ENCODE measurements at places on chromosomes 3 and 15.
A peak's percentile ranks its signal among the peaks of the same experiment; 100 is the strongest.

- no peak for DNase-seq
These were observed 45.4 kb downstream of the AMOTL2 start for GRCh38 chr3:134328846-134329245.

DNA sequence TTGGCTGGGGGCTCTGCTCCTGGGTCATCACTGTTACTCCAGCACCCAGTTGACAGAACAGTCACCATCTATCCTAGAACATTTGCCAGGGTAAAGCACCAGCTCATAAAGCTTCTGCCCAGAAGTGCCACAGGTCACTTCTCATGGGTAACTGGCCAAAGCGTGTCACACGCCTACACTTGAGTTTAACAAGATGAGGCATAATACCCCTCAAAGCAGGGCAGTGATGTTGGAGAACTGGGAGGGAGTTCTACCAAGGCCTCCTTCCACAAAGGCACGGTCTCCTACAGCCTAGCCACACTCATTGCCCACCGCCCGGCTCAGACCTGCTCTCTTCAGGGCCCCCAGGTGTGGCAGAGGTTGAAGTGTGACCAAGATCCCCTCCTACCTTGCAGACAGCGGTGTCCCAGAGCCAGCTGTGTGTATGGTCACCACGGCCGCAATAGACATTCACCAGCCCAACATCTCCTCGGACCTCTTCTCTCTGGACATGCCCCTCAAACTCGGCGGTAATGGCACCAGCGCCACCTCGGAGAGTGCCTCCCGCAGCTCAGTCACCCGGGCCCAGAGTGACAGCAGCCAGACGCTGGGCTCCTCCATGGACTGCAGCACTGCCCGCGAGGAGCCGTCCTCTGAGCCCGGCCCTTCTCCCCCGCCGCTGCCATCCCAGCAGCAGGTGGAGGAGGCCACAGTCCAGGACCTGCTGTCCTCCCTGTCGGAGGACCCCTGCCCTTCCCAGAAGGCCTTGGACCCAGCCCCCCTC lies 107.7 kb downstream of the ETFA start:
- DNase-seq: no peak

DNA sequence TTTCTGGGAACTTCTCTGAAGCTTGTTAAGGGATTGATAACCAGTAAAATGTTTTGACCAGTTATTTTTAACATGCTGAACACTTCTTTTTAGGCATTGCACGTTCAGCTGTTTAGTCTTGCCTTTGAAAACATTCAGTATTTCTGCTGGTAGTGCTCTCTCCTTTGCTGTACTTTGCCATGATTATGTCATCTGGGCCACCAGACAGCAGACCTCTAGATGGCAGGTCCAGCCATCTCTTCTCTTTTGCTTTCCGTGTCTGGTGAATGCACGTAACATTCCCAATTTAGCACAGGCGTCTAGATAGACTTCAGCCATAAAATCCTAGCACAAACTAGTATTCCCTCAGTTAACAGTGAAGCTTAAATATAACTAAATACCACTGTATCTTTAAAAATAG lies 57.8 kb downstream of the RAB7A start:
- no peak for DNase-seq

DNA sequence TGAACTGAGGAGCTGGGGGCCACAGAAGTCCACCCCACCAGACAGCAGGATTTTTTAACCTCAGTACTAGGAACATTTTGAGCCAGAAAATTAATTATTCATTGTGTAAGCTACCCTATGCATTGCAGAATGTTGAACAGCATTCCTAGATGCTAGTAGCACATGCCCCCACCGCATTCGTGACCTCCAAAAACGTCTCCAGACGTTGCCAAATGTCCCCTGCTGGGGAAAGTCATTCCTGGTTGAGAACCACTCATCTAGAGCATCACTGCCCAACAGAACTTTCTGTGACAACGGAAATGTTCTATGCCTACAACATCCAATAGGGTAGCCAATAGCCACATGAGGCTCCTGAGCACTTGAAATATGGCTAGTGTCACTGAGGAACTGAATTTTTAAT lies 333.5 kb downstream of the FOXP1 start:
- no peak for DNase-seq

DNA sequence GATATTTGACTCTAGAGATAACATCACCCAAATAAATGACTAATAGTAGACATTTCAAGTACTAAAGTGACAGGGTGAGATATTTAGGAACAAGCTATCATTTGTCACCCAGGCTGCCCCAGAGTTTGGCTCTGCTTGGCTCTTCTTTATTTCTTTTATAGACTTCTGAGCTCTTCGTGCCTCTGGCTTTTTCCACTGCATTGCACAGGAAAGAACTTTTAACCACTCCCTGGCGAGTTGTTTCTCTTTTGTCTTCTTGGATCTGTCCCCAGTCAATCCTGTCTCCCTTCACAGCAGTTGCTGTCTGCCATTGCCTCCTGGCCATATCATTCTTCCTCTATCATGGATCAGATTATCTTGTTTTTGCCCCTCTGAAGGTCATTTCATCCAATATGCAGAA lies 339.2 kb upstream of the DCBLD2 start:
- no peak for DNase-seq

DNA sequence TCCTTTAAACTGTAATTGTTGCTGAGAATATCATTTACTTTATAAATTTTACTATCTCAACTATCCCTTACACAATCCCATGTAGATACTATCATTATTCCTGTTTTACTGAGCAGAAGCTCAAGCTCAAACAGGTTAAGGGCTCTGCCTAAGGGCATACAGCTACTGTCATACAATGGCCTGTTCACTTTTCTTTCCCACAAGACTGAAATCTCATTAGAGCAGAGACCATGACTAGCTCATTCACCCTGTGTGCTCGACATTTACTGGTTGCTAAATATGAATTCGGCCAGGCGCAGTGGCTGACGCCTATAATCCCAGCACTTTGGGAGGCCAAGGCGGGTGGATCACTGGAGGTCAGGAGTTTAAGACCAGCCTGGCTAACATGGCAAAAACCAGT lies 1.6 kb upstream of the MESP2 start:
- no peak for DNase-seq

DNA sequence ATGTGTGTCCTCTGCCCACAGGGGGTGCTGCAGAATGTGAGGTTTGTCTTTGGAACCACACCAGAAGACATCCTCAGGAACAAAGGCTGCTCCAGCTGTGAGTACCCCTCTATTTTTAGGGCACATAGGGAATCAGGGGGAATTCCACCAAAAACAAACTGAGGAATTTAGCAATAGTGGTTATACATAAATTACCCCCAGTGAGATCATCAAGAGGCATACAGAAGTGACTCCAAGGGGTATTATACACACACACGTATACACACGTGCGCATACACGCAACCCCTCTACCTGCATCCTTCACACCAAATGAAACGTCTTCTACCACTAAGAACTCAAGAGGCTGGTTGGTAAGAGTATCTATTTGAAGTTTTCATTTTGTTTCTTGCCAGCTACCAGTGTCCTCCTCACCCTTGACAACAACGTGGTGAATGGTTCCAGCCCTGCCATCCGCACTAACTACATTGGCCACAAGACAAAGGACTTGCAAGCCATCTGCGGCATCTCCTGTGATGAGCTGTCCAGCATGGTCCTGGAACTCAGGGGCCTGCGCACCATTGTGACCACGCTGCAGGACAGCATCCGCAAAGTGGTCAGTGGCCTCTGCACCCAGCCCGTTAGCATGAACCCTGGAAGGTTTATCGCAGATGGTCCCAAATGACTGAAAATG lies 2.9 kb downstream of the THBS1 start:
- DNase-seq: no peak

DNA sequence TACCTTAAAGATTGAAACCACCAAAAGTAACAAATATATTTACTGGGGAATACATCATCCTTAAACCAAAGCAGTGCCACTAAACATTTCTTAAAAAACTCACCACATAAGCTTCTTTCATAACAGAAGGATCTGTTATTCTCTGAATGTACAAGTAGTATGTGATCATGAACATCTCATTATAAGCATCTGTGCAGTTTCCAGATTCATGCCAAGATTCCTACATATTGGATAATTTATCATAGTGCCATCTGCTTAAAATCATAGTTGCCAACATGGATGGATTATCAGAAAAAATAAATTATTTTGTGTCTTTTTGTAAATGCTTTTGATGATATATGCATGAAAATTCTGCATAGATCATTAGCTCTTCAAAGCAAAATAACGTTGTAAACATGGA lies 21.8 kb upstream of the BCHE start:
- DNase-seq: no peak

DNA sequence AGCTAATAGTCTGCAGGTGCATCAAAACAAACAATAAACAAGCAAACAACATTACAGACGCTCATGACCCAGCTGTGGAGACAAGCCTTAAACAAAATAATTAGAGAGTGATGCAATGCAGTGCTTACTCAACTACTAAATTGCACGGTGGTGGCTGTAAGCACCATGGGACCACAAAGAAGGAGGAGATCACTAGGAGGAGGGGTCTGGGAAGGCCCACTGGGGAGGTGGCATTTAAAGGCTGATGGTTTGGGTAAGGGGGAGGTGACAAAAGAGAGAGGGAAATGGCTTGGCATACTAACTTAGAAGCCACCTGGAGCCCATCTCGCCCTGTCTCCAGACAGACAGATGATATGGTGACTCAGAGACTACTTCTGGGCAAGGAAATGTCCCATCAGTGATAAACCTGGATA lies 516.7 kb downstream of the FOXP1 start:
- peak; percentile 39 for DNase-seq

DNA sequence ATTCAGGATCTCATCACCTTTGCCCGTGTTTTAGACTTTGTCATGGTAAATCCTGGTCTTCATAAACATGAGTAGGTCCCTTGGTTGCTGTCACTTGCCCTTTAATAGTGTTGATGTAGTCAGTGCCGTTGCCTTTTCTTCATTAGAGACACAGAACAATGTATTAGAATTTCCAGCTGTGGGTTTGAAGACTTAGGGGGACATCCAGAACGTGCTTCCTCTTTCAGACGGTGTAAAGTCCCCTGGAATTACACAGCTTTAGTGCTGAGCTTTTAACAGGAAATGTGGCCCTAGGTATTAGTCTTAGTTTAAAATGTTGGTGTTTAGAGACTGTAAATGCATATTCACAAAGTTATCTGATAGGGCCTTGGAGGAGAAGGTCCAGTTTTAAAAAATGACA lies 8.8 kb upstream of the LRCH3 start:
- DNase-seq: no peak

- DNase-seq: no peak
These were observed 86.5 kb downstream of the PIK3CB start for GRCh38 chr3:138748190-138748589.

GRCh38 chr3:98532275-98532637 lies 478 bp downstream of the GPR15 start:
- DNase-seq: no peak

GRCh38 chr3:196016485-196016884 lies 65.4 kb downstream of the TFRC start:
- no peak for DNase-seq

GRCh38 chr3:54222316-54222715 lies 100.0 kb downstream of the CACNA2D3 start:
- DNase-seq: no peak

DNA sequence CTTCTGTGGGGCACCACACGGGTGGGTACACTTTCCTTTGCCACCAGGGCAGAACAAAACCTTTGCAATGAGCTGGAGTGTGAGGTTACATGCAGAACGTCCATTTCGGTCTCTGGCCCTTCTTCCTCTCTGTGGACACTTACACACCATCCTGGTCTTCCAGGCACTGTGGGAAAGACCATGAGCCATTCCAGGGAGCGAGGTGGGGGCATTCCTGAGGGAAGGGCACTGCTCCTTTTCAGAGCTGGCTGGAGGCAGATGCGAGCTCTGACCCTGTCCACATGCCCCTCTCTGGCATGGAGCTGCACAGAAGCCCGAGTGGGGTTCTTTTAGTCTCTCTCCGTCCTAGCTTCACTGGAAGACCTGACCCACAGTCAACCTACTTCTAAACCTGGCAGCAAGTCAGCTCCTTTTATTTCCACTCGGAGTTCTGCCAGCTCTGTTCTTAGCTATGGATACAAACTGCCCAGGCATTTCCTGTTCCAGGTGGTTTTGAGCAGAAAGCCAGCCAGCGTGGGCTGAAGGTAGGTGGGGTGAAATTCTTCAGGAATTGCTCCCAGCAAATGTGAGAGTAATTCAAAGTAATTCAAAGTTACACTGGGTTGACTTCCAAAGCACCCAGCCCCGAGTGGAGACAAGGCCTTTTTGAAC lies 281.4 kb downstream of the ADAMTS17 start:
- no peak for DNase-seq

DNA sequence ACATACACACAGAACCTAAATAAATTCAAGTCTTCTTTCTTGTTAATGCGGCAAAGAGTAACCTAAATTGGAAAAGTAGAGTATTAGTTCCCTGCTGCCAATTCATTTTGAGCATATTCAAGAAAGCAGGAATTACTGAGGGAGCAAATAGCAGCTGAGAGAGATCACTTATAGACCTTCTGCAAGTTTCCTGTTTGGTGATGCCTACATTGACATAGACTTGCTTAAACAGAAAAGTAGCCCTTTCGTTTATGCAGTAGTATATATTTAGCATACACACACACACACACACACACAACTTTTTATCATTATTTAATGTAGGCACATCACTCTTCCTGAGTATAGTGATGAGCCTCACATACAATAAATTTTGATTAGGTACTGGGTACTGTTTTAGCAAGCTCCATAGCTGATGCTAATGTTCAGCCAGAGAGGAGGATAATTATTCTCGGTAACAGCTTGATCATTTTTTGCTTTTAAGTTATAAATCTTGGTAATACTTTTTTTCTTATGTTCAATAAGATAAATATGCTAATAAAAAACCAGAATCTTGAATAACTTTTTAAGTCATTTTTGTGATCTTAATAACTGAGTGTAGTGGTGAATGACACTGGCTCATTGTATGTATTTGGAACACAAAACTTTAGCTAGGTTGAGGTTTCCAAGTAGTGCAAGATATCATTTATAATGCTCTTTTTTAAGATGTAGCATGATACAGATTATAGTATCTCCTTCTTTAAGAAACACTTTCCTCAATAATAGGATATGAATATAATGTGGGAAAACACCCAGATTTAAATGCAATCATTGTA lies 174.7 kb downstream of the MBNL1 start:
- DNase-seq: no peak

DNA sequence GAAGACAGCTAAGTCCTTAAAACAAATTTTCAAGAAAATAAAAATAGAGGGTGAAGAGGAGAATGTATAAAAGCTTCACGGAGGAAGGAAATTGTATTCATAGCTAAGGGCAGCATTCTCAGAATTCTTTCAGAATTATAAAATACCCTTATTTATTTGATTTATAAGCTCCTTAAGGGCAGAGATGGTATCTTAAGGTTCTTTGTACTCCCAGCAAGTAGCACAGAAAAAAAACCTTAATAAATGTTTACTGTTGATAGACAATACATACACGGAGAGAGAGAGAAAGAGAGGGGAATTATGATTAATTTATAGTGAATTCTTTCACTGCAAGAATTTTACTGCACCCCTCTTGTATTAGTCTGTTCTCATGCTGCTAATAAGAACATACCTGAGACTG lies 375.6 kb upstream of the CCDC54 start:
- no peak for DNase-seq
